EL (cell line): ENCODE measurements at places on chromosomes 6 and 20.

DNA sequence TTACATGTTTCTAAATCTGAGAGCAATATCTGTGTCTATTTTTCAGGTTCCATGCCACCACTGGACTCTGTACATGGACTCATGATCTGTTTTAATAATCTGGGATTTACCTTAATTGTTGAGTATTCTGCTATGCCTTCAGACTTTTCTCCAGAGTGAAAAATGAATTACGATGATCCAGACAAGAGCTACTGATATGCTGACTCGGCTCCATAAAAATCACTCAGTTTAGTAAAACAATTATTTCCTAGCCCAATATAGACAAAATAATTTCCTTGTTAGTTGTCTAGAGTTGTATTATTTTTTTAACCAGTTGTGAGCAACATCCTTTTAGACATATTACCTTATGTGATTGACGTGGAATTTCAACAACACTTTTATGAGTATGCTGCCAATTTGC, 736.8 kb downstream of the RFPL4B start:
- no peak for DNase-seq

- no peak for DNase-seq
These were observed 19.5 kb downstream of the KIF3B start for GRCh38 chr20:32296819-32297420.

DNA sequence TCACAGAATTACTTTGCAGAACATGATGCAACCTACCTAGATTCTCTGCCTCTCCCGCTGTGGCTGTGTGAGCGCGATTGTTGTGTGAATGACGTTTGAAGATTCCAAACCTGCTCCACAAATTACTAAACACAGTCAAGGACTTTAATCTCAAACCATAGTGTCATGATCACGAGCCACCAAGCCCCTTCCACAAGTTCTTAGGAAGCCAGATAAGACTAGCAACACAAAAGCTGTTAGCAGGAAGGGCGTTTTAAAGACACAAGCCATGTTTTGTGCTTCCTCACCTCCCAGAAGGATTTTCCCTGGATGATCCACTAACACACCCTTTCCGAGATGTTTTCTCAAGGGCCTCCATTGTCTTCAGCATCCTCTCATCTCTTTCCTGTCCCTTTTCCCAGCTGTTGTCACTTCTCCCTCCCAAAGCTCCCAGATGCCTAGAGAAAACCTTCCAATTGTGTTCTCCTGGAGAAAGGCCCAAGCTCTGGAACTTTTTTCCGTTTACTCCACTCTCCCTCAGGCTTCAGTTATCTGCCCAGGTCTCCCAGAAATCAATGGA, 12.8 kb downstream of the OPN5 start:
- no peak for DNase-seq

DNA sequence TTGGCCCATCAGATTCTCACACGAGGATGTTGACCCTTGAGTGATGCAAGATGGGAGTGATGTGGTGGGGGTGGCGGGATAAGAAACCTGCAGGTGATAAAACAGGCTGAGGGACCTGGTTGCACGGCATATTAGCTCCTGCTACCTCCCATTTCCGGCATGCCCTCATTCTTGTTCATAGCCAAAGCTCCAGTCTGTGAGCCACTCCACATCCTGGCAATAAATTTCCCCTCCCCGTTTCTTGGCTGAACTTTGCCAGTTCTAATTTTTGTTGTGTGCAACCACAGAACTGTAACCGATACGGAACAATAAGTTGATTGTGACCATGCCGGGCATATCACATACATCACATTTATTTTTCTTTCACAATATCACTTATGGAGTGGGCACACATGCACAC, 41.6 kb upstream of the NFATC2 start:
- no peak for DNase-seq

DNA sequence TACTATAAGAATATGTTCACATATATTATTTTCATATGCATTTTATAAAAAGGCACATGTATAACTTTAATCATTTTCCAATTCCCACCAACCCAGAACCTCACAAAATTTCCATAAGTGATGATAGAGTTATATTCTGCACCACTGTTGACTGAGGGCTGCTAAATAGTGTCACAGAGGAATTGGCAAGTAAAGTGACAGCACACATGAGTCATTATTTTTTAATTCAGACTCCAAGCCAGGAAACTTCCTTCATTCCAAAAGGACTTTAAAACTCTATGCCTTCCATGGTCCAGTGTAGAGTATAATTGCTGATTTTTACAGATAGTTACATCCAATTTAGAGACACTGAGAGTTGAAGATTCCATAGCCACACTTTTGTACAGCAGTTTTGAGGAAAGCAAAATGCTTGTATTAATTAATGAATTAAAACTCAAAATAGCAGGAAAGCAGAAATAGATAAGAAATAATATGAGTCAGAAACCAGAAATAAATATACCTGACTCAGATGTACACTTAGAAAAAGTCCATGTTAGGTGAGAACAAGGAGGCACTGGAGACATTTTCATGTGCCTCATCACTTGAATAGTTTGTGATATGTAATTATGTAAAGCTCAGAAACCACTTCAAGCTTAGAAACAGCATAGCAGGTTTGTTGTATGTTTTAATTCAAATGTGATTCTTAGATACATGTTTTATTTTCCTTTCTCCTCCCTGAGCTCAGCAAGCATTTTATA, 425.2 kb upstream of the OPRM1 start:
- DNase-seq, result no peak

GRCh38 chr20:22524393-22525015, 59.9 kb downstream of the FOXA2 start:
- DNase-seq, result no peak

DNA sequence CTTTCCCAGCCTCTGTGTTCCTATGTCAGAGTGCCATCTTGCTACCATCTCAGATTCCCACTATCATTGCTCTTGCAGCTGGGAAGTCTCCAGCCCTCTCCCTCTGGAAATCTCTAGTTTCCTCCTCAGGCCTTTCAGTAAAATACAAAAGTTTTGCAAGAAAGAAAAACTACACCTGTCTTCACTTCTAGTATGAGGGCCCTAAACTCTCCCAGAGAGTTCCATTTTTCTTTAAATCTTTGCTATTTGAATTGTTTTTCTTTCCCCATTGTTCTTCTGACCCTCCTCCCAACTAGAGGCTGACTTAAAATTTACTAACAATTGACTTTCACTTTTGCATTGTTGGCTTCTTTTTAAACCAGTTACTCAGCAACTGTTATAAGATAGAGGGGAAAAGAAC, 62.8 kb downstream of the LY86 start:
- no peak for DNase-seq

- DNase-seq, result no peak
These were observed 79.9 kb downstream of the L3MBTL3 start for GRCh38 chr6:130098317-130098716.
